ENCODE measurements at places on chromosomes 5 and 9. TPM values are rescaled to one million over a fixed set of nuclear protein-coding genes. Genes with fewer than 3 reads are reported as not detected.

The PCDHB9 gene
- 11.9 TPM for total RNA-seq

The SLC25A2 gene
- not detected for total RNA-seq

The HTR4 gene
- total RNA-seq, result not detected

The MEIKIN gene
- total RNA-seq, result not detected

The FBLL1 gene
- not detected for total RNA-seq

GRCh38 chr9:125238915-125239446, 2.2 kb downstream of the HSPA5 start:
- DNase-seq, result no peak

- no peak for DNase-seq
Measured at GRCh38 chr5:170769246-170769645, 14.3 kb upstream of the GABRP start.

DNA sequence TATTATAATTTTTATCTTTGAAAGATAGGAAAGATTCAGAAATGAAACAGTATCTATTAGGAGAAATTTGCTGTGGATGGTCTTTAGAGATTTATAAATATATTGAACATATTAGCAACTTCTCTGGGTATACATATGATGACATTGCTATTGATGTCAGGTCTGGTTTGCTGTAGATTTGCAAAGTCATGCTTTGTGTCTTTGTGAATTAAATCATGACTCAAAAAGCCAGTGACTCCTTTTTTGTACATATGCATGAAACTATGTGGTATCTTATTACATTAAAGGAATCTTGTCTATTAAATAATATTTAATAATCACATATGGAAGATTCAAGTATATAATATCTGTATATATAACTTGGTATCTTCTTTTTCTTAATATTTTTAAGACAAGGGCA, 141.9 kb downstream of the ST8SIA4 start:
- DNase-seq, result peak; percentile 45

DNA sequence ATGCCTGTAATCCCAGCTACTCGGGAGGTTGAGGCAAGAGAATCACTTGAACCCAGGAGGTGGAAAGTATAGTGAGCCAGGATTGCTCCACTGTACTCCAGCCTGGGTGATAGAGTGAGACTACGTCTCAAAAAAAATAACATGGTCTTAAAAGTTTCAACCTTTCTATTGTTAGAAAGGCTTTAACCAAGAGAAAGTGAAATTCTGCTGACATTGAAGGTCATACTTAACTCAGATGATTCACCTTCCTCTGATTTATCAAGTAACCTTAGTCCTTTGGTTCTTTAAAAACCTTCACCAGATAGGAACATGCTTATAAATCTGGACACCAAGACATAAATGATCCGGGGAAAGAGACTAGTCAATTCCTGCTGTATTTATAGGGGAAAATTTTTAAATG, 73.3 kb downstream of the FER start:
- DNase-seq, result no peak

DNA sequence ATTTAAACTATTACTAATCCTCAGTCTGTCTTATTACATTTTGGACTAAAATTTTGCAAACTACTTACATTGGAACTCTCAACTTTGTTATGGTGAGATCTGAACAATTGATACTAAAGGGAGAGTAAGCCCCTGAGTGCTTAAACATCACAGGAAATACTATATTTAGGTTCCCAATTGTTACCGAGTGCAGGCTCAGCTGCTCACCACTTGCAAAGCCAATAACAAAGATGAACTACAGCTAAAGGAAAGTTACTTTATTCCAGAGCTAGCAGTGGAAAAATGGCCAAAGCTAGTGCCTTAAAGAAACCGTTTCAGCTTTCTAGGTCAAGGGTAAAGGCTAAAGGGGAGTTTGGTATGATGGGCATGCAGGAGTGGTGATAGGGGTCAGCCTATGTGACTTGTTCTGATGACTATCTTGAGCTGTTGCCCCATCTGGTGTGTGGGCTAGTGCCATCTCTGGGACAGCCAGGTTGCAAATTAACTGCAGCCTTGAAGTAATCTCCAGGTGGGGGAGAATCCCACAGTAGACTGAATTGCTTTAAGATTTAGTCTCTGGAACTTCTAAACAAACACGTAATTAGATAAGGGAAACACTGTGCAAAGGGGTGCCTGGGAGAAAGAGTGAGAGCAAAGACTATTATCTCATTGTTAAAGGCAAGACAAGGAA, 7.8 kb upstream of the NDUFB6 start:
- no peak for DNase-seq

- no peak for DNase-seq
Measured at GRCh38 chr9:123194023-123194422, 74.4 kb downstream of the STRBP start.

DNA sequence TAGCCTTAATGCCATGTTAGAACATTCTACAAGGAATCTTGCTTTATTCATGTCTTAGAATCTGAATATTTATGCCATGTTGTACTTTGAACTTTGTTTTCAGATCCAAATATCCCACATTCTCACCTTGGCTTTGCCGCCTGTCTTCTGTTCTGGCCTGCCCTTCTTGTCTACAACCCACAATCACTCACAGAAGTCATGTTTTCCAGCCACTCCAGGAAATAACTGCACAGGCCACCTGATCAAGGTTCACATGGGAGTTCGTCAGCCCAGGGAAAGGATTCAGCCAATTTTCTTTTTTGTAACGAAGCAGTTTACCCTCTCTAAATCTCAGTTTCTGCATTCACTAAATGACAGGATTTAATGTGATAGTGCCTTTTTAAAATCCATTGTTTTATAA, 70.5 kb downstream of the JAKMIP2 start:
- DNase-seq, result no peak

DNA sequence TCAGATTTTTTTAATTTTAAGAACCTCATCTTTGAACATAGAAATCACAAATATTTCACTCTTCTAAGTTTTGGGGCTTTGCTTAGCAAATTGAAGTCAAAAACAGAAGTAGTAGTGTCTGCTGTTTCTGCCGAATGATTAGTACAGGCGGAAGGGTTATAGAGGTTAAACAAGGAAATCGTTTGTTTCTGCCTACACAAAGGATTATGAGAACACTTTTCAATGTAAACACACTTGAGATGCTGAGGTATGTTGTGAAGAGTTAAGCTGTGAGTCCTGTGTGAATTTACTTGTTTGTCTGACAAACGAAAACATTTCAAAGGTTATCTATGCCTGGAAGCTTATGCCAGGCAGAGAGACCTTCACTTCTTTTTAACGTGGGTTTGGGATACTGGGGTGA, 224.8 kb downstream of the CETN3 start:
- no peak for DNase-seq

DNA sequence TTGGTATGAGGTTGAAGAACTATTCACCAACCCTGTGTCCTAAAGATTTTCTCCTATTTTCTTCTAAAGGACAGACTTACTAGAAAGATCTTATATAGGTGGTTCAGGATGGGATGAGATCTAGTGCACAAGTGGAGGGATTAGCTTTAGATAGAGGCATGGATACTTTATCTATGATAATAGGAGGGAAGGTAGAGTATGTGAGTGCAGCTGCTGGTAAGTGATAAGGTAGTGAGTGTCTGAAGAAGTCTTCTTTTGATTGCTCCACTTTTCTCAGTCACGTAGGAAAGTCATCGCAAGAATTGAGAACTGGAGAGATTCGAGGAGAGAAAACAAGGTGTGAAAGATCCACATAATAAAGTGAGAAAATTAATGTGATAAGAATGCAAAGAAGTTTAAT, 6.0 kb upstream of the NDUFS4 start:
- DNase-seq, result no peak

DNA sequence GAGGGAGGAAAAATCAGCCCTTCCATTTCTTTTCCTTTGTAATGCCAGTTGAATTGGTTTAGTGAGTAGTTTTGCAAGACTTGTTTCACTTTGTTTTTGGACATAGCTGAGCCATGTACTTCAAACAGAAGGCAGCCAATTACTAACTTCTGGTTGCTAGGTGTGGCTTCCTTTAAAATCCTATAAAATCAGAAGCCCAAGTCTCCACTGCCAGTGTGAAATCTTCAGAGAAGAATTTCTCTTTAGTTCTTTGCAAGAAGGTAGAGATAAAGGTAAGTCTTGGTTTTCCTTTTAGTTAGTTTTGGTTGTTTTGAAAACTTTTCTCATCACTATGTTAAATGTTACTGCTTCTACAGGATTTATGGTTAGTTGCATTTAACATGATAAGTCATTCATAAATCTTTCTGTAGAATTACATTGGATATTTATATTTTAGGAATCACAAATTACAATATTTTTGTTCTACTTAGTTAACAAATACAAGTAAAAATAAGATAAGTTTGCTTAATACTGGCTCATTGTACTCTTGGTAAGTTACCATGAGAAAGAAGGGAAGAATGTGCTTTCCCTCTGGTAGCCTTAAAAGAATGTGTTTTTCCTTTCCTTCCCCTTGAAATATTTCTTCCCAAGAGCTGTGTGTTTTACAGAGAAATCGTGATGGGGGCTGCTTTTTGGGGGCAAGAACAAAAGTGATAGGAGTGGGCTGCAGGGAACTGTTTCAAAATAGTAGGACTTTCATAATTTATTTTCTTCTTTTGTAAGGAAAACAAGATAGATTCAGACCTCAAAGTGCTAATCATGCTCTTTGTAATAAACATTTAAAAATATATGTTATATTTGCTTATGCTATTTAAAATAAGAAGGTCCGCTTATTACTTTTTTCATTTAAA, at the start of gene ANXA1:
Gene ANXA1 (plus strand): TSS at position 213 of the 890 bp plus-strand sequence. CDS start 6,671 bp downstream, outside the sequence.
- peak; percentile 88 for DNase-seq

GRCh38 chr9:35669331-35670145, 4.2 kb upstream of the CA9 start:
- no peak for DNase-seq

DNA sequence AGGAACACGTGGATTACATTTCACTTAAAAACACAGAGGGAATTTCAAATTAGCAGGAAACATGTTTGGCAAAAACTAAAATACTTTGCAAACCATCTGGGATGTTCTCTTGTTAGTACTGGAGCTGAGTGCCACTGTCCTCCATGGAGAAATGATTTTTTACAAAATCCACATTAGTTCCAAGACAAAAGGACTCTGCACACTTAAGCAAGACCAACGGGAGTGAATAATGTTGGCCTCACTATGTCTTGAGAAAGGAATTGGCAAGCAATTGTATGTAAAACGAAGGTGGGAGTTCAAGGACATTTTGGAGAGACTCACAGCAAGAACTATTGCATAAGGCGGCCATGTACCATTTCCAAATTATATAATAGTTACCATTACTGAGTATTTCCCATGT, 547.5 kb downstream of the EBF1 start:
- no peak for DNase-seq

GRCh38 chr9:101477736-101478135, 42.2 kb upstream of the ALDOB start:
- no peak for DNase-seq

DNA sequence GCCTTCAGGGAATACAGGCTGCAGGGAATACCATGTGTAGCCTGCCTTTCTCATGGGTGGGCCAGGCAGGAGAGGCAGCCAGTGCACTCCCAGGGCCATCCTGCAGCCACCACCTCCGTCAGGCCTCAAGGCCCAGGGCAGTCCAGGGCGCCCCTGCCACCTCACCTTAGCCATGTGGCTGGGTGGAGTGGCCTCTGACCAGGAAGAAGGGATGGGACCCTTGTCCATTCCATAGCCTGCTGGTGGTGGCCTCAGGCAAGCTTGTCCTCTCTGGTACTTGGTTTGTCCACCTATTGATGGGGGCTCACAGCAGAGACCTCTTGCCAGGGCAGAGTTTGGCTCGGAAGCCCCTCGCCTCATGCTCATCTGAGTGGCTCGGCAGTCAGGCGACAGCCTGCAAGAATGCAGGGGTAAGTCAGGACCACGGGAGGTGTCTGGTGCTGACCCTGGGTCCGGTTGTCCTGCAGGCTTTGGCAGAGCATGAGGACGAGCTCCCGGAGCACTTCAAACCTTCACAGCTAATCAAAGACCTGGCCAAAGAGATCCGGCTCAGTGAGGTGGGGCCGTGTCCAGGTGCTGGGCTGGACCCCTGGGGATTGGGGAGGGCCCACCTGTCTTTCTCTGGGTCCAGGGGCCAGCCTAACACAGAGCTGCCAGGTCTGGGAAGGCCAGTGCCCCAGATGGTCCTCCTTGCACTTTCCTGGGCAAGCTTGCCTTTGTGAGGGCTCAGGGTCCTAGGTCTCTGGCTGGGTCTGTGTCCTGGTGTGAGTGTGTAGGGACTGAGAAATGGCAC, 82.9 kb downstream of the PHF2 start:
- no peak for DNase-seq

GRCh38 chr9:28050046-28050445, 476.8 kb upstream of the C9orf72 start:
- DNase-seq, result no peak

- DNase-seq, result no peak
Measured at GRCh38 chr9:33458444-33458843, 11.1 kb upstream of the AQP3 start.

Measured in H4 (cell line).